Tibial nerve (tissue), 4 donors: ENCODE measurements at places on chromosomes 12 and 14. TPM values are rescaled to one million over a fixed set of nuclear protein-coding genes. Genes with fewer than 3 reads are reported as not detected.

Gene AP5M1
- 18.3 TPM for total RNA-seq

Gene OR4E2
- not detected for total RNA-seq

Gene SLCO1B3
- 1.2 TPM for total RNA-seq

Gene SIX1
- total RNA-seq, result 6.5 TPM

Gene KRT3
- not detected for total RNA-seq

Gene ARHGEF25
- total RNA-seq, result 40.6 TPM

GRCh38 chr12:124337622-124338021 is 42.7 kb downstream of the RFLNA start:
- no peak for DNase-seq

GRCh38 chr14:101217080-101217463 is 313.6 kb upstream of the RTL1 start:
- DNase-seq, result no peak

- no peak for DNase-seq
Observed at GRCh38 chr14:42335918-42336317, 729.2 kb downstream of the LRFN5 start.

- no peak for DNase-seq
Observed at GRCh38 chr12:48542300-48542928, 17.0 kb downstream of the OR8S1 start.

DNA sequence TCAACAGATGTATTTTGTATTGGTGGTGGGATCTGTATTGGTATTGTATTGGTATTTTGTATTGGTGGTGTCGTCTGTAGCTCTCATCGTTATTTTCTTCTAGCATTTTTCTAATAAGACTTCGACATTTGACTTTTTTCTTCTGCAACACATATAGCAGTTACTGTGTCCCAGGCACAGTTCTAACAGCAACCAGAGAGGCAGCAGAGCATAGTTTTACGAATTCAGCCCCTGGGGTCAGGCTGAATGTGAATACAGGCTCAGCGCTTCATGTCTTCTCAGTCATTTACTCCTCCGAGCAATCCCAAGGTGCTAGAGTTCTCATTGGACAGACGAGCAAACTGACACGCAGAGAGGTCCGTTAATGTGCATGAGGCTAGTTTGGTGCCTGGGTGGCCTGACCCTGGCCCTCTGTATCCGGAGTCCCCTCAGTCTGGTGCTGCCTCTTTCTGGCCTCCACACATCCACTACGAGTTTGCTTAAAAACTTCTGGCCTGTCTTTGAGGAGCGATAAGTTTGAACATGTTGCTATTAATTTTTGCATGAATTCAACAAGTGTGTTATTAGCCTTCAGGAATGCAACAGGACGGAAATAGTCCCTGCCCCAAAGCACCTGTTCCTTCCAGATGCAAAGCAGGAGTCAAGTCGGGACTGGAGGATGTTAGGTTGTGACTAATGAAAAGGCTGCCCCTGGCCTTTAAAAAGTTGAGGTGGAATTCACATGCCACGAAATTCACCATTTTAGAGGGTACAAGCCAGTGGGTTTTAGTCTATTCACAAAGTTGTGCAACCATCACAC is 87.0 kb downstream of the GLT1D1 start:
- DNase-seq, result no peak

- no peak for DNase-seq
Observed at GRCh38 chr12:1796515-1797010, 23.8 kb upstream of the LRTM2 start.

DNA sequence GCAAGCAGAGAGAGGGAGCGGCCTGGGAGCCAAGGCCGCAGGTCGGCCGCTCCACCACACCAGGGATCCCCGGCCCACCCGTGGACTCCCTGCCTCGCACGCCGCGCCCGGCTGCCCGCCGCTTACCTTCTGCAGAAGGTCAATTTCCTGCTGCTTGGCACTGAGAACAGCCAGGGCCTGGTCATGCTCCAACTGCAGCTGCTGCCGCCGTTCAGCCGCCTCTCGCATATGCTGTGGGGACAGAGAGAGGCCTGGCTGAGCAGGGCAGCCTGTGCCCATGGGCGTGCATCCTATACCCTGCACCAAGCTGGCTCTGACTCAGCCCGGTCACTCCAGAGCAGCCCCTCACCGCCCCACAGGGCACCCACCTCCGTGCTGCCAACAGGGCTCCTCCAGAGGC is 141.1 kb downstream of the PIWIL1 start:
- no peak for DNase-seq

DNA sequence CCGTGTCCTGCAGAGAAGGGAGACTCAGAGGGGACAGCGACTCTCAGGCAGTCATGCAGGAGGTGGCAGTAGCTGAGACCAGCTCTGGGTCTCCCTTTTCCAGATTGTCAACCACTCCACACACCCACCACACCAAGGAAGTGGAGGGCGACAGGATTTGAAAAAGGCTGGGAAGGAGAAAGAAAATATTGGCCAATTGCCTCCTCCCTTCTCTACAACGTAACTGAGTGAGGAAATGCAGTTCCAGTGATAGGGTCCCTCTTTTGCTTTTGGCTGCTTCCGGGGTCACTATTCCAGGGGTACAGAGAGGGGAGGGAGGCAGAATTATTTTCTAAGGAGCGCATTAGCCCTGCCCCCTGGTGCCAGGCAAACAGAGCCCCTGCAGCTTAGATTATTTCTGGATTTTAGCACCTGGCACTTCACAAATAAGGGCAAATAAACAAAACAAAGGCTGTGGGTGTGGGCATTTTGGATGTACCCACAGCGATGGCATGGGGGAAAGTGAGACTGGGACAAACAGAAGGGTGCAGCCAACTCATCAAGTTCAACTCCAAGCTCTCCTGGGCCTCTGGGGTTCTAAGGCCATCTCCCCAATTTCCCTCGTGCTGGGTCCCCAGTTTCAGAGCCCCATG is 20.4 kb downstream of the ASB2 start:
- DNase-seq, result no peak

GRCh38 chr12:12378616-12379015 is 21.7 kb downstream of the BORCS5 start:
- no peak for DNase-seq

DNA sequence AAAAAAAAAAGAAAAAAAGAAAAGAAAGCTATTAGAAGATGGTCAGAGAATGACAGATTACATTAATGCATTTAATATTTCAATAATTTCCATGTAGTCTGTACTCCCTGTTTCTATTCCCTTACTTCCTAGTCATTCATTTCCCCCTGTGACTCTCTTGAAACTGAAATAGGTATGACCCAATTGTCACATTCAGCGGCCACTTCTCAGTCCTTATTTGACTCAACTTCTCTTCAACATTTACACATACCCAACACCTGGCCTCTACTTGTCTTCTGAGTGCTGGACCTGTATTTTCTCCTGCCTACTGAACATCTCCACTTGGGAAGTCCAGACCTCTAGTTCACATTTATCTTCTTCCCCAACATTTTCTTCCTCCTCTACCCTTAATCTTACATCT is 7.2 kb downstream of the EEA1 start:
- DNase-seq, result no peak
